ENCODE measurements at places on chromosomes 6 and 20.

- no peak for DNase-seq
These were observed 9.9 kb upstream of the GTSF1L start for GRCh38 chr20:43736588-43737158.

GRCh38 chr6:72246926-72247325 lies 360.6 kb downstream of the RIMS1 start:
- DNase-seq, result no peak

DNA sequence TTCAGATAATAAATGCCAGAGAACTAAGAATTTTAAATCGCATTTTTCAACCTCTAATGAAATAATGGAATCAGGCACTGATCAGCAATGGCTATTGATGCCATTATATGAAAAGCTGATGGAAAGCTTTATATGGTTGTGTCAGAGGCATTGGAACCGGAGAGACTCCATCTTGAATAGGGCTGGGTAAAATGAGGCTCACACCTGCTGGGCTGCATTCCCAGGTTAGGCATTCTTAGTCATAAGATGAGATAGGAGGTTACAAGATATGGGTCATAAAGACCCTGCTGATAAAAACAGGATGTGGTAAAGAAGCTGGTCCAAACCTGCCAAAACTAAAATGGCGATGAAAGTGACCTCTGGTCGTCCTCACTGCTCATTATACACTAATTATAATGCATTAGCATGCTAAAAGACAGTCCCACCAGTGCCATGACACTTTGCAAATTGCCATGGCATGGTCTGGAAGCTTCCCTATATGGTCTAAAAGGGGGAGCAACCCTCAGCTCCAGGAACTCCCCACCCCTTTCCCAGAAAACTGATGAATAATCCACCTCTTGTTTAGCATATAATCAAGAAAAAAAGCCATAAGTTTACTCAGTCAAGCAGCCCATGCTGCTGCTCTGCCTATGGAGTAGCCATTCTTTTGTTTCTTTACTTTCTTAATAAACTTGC lies 40.2 kb upstream of the CD83 start:
- DNase-seq, result no peak

DNA sequence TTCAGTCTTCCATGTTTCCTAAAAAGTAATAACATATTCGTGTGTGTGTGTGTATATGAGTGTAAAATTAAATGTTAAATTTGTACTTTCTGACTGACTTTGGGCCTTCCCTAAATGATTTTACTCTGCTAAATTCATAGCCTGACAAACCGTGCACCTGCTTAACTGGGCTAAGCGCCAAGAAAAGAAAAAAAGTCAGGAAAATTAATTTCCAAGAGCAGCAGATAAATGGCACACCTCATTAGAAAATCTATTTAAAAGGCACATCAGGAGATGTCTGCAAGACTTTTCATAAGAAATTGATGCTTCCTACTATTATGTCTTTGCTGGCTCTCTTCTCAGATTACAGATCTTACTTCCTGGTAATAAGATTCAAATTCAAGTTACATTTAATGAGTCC lies 72.4 kb downstream of the TRDN start:
- DNase-seq, result no peak

- DNase-seq, result no peak
These were observed 983.5 kb upstream of the FLRT3 start for GRCh38 chr20:15320941-15321340.

Measured in NCI-H2107 (cell line).